ENCODE measurements at places on chromosomes 2 and 18.

GRCh38 chr2:109269706-109270504 lies 140.9 kb downstream of the SH3RF3 start:
- DNase-seq: no peak

DNA sequence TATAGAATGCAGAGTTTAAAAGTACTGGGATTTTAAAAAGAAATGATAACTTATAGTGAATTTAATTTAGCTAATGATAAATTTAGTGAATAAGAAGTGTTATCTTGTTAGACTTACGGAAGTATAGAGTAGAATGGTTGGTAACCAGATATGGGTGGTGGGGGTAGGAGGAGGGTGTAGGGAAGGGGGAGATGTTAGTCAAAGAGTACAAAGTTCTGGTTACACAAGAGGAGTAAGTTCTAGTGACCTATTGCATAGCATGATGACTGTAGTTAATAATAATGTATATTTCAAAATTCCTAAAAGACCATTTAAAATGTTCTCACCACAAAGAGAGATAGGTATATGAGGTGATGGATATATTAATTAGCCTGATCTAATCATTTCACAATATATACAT lies 184.8 kb upstream of the STON1 start:
- no peak for DNase-seq

DNA sequence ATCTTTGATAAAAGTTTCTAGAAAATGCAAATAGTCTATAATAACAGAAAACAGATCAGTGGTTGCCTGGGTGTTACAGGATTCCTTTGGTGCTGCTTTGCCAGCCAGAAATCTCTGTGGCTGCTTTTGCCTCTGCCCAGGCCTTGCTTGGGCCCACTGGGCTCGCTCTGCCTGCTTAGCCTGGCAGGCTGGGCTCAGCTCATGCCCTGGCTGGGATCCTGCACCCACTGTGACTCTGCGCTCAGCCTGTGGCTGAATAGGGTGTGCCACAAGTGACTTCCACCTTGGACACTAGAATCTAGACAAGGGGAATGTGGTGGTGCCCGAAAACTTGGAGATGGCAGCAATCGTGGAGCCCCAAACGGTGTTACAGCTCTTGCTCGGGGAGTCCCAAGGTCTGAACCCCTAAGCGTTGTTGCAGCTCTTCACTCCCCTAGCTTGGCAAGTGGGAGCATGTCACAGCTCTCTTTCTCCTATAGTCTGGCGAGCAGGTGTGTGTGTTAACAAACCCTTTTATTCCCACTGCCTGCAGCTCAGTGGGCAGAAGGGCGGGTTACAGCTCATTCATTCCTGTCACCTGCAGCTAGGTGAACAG lies 50.9 kb downstream of the FBXO48 start:
- no peak for DNase-seq

- no peak for DNase-seq
Observed at GRCh38 chr2:205931388-205931787, 154.6 kb downstream of the INO80D start.

- DNase-seq: no peak
Observed at GRCh38 chr2:188114014-188114413, 177.7 kb upstream of the GULP1 start.

GRCh38 chr18:74773171-74773624 lies 175.5 kb downstream of the ZNF407 start:
- DNase-seq: no peak

- DNase-seq: no peak
Observed at GRCh38 chr2:162381851-162382250, 37.9 kb downstream of the GCA start.

DNA sequence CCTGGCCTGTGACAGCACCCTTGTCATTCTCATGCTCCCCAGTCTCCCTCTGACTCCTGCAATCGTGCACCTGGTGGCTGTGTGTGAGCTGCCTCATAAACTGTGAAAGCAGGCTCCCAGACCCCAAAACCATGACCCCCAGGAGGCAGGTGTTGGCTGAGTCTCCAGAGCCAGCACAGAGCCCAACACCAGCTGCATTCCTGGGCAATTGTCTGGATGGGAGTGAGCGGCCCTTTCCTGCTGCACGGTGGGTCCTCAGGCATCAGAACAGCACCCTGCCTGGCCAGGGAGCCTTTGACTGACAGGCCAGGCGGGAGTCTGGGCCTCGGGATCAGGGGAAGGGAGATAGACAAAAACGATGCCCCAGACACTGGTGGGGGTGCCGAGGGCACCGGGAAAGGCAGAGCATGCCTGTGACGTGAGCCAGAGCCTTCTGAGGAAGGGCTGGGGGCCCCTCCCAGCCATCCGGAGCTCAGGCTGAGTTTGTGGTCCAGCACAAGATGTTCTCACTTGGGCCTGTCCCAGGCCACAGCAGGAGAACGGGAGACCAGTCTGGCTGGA lies 135.1 kb upstream of the GPC1 start:
- no peak for DNase-seq

Data from activated CD4-positive, alpha-beta T cell treated with anti-CD3 and anti-CD28 coated beads for 4 hours (primary cell).